AG08395 (cell line): ENCODE measurements at places on chromosomes 11 and 22.

DNA sequence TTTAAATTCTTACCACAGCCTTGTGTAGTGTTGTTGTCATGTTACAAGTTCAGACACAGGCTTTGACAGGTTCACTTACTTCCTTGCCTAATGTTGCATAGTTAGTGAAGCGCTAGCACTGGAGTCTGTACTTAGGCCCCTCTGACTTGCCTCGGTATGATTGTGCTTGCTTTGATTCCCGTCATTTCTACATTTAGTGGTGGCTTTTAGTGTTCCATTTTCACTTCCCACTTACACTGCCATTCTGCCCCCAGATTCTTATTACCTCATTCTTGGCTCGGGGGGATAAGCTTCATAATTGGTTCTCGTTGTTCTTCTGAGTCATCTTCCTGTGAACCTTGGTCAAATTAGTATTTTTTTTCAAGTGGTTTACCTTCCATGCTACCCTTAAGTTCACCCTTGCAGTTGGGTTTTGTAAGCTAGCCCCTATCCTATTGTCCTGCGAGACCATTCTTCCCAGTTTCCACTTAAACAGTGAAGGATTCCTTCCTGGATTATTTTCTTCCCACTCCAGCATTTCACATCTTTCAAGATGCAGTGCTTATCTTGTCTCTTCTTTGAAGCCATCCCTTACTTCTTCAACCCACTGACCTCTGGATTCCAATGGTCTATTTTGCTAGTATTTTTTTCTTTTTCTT lies 68.7 kb downstream of the DDX10 start:
- no peak for DNase-seq

- no peak for DNase-seq
These were observed 29.7 kb upstream of the SORL1-AS1 start for GRCh38 chr11:121482231-121483129.

GRCh38 chr11:12410006-12410728 lies 32.8 kb downstream of the PARVA start:
- DNase-seq, result peak; percentile 48

GRCh38 chr11:22203281-22203680 lies 10.4 kb downstream of the ANO5 start:
- DNase-seq, result no peak

GRCh38 chr22:28064920-28065319 lies 145.9 kb upstream of the PITPNB start:
- DNase-seq, result no peak

DNA sequence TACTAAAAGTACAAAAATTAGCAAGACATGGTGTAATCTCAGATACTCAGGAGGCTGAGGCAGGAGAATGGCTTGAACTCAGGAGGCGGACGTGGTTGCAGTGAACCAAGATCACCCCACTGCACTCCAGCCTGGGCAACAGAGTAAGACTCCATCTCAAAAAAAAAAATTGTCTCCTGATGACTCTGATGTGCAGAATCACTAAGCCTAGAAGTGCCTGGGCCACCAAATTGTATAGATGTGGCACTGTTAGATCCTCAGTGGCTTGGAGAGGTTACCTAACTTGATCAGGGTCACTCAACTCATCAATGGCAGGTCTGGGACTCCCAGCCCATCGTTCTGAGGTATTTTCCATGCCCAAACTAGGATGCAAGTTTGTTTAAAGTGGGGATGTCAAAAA lies 10.6 kb downstream of the PLEKHB1 start:
- DNase-seq, result no peak
